Keratinocyte (primary cell): ENCODE measurements at places on chromosomes 5 and 9. TPM values are rescaled to one million over a fixed set of nuclear protein-coding genes. Genes with fewer than 3 reads are reported as not detected.

DNA sequence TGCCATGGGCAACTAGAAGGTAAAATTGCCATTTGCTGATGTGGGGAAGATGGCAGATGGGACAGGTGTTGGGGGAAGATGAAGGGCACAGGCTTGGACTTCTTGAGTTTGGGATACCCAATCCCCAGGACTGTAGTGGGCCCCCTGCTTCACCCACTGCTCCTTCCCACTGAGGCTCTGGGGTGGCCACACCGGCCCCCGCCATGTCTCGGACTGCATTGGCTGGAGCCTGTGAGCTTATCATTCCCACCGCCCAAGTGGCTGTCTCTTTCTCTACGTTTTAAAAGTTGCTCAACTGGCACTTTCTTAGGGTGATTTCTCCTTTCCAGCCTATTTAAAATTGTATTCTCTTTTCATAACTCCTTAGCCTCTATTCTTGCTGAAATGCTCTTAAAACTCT, 730.0 kb upstream of the ADAMTS16 start:
- H3K4me3 ChIP-seq, result no peak overlapping the region
- no peaks in the 10 kb centered on the region for H3K27me3 ChIP-seq
- H3K27ac ChIP-seq, result no peak overlapping the region
- no peaks in the 10 kb centered on the region for H3K36me3 ChIP-seq

GRCh38 chr9:8738945-8739344, 939.4 kb upstream of the DMAC1 start:
- no peak for DNase-seq
- no peak overlapping the region for H3K27ac ChIP-seq
- no peaks in the 10 kb centered on the region for H3K36me3 ChIP-seq
- H3K4me1 ChIP-seq, result no peaks in the 10 kb centered on the region
- no peaks in the 10 kb centered on the region for H3K27me3 ChIP-seq

GRCh38 chr5:17235731-17236330, 18.4 kb downstream of the BASP1 start:
- peaks cover 4% of the 10 kb centered on the region for H3K36me3 ChIP-seq
- no peak for DNase-seq
- no peak overlapping the region for H3K27ac ChIP-seq
- H3K4me3 ChIP-seq, result no peak overlapping the region
- no peaks in the 10 kb centered on the region for H3K27me3 ChIP-seq

DNA sequence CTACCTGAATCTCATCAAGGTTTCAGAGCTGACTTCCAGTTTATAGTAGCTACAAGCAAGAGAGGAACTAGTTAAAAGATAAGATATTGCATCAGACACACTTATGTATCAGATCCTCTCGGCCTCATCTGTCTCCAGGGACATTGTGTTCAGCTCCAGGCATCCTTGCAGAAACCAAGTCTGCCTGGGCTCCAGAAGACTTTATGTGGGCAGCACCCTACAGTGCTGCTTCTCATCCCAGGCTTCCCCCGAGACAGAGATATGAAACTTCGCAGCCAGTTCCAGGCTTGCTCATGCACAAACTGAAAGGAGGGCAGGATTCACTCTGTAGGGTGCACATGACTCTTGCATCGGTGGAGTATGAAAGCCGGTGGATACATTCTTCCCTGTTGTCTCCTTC, 33.9 kb upstream of the FOXB2 start:
- H3K36me3 ChIP-seq, result no peaks in the 10 kb centered on the region
- H3K4me3 ChIP-seq, result no peak overlapping the region
- H3K4me1 ChIP-seq, result no peaks in the 10 kb centered on the region
- no peak for DNase-seq
- no peak overlapping the region for H3K27ac ChIP-seq

Gene FCN2
- not detected in 3 replicates for polyA plus RNA-seq

Gene PHF24
- 0.04 to 0.09 TPM (median 0.04 TPM) in 3 replicates for polyA plus RNA-seq

GRCh38 chr5:96412868-96413449, 20.1 kb downstream of the PCSK1 start:
- no peak for DNase-seq
- H3K4me1 ChIP-seq, result peaks cover 11% of the 10 kb centered on the region
- no peak overlapping the region for H3K4me3 ChIP-seq
- H3K36me3 ChIP-seq, result no peaks in the 10 kb centered on the region
- no peaks in the 10 kb centered on the region for H3K27me3 ChIP-seq

Gene FAM81B
- polyA plus RNA-seq, result not detected in 3 replicates

Gene SURF6
- polyA plus RNA-seq, result 11.8 to 13.0 TPM (median 12.4 TPM) in 3 replicates

GRCh38 chr5:10579536-10580521, 16.0 kb downstream of the ANKRD33B start:
- H3K27ac ChIP-seq, result no peak overlapping the region
- H3K27me3 ChIP-seq, result no peaks in the 10 kb centered on the region
- DNase-seq, result no peak
- H3K36me3 ChIP-seq, result no peaks in the 10 kb centered on the region
- no peak overlapping the region for H3K4me3 ChIP-seq

DNA sequence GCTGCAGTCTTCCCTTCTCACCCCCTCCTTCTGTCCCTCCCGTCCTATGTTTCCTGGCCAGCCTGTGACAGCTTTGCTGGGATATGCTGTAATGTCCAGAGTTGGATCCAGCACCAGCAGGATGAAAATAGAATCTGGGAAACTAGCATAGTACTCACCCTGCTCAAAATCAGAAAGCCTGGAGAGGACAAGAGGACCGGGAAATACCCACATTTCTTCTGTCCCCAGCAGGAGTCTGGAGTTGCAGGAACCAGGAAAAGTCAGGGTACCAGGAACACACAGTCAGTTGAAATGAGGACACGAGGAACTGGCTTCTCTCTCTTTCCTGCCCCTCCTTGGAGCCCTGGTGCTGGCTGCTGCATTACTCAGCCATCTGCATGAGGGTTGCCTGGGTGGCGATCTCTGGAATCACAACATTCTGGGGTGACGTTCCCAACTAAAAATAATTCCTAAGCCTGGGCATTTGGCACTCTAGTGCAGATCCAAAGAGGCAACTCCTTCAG, 59.6 kb upstream of the NFIL3 start:
- H3K4me1 ChIP-seq, result no peaks in the 10 kb centered on the region
- H3K4me3 ChIP-seq, result no peak overlapping the region
- DNase-seq, result no peak
- H3K27ac ChIP-seq, result no peak overlapping the region
